ENCODE measurements at places on chromosomes 5 and 9.

GRCh38 chr9:81855538-81855937 is 72.7 kb upstream of the SPATA31D4 start:
- DNase-seq = peak; percentile 54

DNA sequence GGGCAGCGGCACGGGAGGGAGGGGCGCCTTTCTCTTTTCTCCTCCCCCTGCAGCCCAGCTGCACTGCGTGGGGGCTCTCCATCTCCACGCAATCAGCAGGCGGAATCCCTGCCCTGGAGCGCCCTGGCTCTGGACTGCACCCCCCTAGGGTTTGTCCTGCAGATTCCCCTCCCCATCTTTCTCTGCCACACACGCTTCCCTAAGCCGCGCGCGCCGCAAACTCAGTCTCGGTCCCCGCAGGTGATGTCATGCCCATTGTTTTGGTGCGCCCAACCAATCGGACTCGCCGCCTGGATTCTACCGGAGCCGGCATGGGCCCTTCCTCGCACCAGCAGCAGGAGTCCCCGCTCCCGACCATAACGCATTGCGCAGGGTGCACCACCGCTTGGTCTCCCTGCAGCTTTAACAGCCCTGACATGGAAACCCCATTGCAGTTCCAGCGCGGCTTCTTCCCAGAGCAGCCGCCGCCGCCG is at the start of gene KCNN2:
Gene KCNN2 (plus strand): TSS at position 347 of the 473 bp plus-strand sequence. CDS start 70 bp downstream, at position 417.
- DNase-seq = no peak

DNA sequence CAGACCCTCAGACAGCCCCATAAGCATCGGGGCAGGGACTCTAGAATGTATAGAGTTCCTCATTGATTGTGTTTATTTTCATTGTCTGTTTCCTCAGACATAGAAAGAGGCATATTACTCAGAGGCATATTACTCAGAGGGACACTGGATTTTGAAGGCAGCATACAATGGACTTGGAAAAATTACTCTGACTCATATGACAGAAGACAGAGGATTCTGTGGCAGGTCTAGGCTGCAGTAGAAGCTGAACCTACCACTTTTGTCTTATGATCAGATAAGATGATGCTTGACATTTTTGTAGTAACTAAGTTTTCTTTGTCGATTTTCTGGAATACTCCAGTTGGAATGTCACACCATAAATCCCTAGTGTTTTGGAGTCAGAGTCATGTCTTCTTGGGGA is 105.2 kb downstream of the ST8SIA4 start:
- no peak for DNase-seq

DNA sequence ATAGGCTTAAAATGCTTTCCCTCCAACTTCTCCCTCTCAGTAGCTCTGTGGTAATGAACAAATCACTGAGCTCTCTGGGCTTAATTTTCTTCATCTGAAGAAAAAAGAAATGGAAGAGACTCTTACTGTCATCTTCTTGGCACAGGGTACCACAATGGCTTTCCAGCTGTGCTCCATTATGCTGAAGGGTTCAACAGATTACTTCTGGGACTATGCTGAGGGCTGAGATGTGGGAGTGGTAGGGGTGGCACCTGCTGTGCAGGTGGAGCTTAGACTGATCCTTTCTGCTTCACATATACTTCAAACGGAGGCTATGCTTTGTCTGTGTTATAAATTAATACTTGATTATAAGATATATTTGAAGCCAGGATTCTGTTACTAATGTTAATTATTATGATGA is 840.2 kb upstream of the C9orf72 start:
- DNase-seq = no peak

GRCh38 chr5:50889790-50890189 is 223.4 kb downstream of the PARP8 start:
- DNase-seq = no peak

GRCh38 chr9:22337261-22337660 is 109.4 kb upstream of the DMRTA1 start:
- no peak for DNase-seq

GRCh38 chr9:89721176-89721700 is 116.4 kb downstream of the GADD45G start:
- no peak for DNase-seq

DNA sequence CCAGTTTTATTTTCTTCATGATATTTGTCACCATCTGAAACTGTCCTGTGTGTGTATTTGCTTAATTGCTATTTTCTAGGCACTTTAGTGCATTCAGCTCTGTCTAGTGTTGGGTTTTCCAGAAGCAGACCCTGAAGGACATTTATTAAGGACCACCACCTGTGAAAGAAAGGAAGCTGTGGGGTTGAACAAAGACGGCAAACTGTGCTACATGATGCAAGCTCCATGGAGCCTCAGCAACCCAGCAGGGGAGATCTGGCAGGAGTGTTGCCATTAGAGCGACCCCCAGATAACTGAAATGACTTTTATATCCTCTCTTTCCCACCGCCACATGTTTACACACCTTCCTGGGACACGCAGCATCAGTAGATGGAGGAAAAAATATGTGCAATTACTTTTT is 125.5 kb downstream of the GABRB2 start:
- DNase-seq = no peak

GRCh38 chr5:10745133-10745532 is 15.9 kb downstream of the DAP start:
- peak; percentile 22 for DNase-seq

DNA sequence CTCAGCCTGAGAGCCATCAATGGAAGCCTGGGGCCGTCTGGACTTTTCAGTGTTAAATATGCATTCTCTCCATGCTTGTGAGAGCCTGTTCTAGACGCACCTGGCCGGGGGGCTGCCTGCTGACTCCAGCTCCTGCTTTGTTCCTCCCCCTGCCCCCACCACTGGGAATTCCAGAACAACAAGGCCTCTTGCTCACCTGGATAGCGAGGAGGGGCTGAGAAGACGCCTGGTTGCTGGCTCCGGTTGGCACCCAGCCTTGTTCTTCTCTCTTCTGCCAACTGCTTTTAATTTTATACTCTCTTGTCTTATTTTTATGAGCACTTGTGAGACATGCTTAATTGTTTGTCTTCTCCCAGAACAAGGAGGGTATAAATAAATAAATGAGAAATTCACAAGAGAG is 15.0 kb upstream of the RAPGEF1 start:
- DNase-seq = no peak

DNA sequence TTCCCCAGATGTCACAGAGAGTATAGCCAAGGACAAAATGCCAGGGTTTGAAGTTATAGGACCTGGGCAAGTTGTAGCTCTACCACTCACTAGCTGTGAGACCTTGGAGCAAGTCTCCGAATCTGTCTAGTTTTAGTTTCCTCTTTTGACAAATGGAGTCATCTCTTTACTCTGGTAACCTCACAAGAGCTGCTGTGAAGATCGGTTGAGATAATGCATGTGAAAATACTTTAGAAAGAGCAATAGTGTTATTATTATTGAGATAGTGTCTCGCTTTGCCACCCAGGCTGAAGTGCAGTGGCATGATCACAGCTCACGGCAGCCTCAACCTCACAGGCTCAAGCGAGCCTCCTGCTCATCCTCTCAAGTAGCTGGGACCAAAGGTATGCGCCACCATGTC is 117.9 kb upstream of the NR5A1 start:
- DNase-seq = no peak

DNA sequence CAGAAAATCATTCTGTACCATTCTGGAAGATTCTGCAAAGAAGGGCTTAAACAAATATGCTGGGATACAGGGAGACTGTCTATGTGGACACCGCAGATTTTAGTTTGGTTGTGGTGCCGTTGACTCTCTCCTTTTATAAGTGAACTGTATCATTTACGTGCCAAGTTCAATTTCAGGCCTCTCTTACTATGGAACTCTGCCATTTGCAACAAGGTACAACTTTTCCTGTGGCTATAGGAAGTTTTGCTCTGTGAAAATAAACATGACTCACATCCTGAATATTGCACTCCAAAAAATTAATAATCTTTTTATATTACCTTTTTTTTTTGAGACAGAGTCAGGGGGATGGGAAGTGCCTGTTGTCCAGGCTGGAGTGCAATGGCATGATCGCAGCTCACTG is 29.7 kb upstream of the CSNK1G3 start:
- DNase-seq = no peak

GRCh38 chr5:92560698-92561401 is 1020.2 kb downstream of the NR2F1-AS1 start:
- peak; percentile 55 for DNase-seq

DNA sequence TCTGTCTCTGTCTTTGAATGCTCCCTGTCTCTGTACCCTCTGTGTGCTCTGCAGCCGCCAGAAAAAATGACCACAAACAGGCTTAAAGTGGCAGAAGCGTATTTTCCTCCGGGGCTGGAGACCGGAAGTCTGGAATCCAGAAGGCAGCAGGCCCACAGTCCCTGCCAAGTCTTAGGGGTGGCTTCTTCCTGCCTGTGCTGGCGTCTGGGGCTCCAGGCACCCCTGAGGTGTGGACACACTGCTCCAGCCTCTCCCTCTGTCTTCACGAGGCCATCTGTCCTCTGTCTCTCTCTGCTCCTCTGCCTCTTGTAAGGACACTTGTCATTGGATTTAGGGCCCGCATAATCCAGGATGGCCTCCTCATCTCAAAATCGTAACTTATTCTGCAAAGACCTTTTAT is 298.4 kb upstream of the IRX4 start:
- DNase-seq = no peak

DNA sequence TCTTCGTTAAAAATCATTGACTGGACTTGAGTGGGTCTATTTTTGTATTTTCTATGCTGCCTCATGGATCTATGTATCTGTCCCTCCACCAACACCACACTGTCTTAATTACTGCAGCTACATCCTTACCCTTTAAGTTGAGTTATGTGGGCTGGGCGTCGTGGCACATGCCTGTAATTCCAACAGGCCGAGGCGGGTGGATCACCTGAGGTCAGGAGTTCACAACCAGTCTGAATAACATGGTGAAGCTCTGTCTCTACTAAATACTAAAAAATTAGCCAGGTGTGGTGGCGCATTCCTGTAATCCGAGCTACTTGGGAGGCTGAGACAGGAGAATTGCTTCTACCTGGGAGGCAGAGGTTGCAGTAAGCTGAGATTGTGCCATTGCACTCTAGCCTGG is 48.2 kb downstream of the XRCC4 start:
- no peak for DNase-seq

- peak; percentile 46 for DNase-seq
Measured at GRCh38 chr5:142492781-142493281, 168.0 kb upstream of the SPRY4 start.

GRCh38 chr5:2566284-2566683 is 185.2 kb downstream of the IRX2 start:
- DNase-seq = no peak

DNA sequence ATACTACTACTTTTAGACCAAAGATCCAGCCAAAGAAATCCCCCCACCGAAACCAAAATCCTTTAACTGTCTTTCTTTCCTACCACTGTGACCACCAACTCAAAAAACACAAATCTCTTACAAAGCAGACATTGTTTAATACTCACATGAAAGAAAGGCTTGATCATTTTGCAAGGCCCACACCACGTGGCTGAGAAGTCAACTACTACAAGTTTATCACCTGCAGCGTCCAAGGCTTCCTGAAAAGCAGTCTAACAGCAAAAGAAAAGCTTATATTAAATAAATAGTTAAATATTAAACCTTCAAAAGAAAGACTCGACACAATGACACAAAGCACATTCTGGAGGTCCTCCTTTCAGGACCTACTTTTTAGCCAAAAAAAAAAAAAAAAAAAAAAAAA is 5.1 kb downstream of the TXN start:
- DNase-seq = peak; percentile 0

- no peak for DNase-seq
Measured at GRCh38 chr5:64814073-64814472, 45.3 kb downstream of the CWC27 start.

- DNase-seq = peak; percentile 1
Measured at GRCh38 chr9:9790216-9790872, 822.5 kb downstream of the PTPRD start.

GRCh38 chr5:26487553-26487952 is 550.8 kb downstream of the CDH9 start:
- DNase-seq = no peak

DNA sequence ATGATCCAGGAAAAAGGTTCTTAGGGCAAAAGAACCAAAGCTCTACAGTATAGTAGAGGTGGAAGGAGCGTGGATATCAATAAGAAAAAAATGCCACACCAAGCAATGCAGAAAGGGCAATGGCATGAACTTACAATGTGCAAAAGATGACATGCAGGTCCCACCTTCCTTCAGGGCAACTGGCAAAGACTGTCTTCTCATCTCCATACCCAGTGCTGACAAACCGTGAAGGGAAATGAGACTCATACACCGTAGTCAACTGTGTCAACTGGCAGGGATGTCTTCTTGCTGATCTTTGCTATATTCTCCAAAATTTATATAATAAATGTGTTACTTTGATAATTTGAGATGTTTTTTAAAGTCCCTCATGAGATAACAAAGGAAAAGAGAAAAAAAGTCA is 36.0 kb downstream of the MED27 start:
- DNase-seq = no peak

DNA sequence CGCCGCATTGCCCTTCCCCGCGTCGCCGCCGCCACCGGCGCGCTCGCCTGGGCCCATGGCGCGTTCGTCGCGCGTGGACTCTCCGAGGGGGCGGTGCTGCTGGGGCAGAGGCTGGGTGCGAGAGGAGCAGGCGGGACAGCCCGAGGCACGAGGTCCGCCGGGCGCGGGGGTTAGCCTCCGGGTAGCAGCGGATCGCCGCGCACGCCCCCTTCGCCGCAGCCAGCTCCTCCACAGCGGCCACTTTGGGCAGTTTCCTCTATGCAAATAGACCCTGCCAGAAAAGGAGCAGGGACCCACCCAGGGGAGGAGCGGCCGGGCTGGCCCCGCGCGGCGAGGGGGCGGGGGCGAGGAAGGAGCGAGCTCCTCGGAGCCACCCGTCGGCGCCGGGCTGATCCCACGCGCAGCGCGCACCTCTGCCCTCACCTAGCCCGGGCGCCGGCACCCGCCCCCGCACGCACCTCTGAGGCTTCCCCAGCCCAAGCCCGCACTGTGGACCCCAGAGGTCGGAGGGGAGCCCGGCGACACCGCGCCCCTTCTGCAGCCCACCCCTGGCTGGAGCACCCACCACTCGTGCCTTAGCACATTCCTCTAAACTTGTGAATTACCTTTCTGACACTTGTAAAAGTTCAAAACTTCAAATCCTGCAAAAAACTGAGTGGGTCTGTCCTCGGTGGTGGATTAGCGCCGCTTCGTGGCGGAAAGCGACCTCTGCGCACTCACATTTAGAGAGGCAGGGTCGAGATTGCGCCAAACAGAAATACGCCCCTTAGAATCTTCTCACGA is at the start of gene COL23A1:
Gene COL23A1 (minus strand): TSS at position 253 of the 783 bp plus-strand sequence.
- DNase-seq = peak; percentile 37

DNA sequence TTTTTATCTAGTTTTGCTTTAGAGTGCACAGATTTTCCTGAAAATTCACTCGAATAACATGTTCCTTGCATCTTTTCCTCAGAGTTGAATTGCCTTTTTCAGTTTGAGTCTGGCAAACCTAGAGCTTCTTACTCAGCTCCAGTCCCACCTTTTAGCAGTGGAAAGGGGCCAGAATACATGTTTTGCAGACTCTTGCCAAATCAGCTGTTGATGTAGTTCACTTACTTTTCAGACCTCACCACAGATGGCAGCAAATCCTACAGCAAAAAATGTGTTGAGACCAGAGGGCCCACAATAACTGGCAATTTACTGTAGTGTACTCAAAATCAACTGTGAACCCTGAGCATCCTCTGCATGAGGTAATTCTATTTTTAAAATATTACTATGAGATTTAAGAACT is 545.2 kb upstream of the ACO1 start:
- no peak for DNase-seq

- no peak for DNase-seq
Measured at GRCh38 chr5:44935262-44935661, 126.5 kb downstream of the MRPS30 start.

All from fibroblast of gingiva (primary cell).